Prostate gland (tissue), 2 donors: ENCODE measurements at places on chromosomes 2 and 18. TPM values are rescaled to one million over a fixed set of nuclear protein-coding genes. Genes with fewer than 3 reads are reported as not detected.
A peak's percentile ranks its signal among the peaks of the same experiment; 100 is the strongest.

- DNase-seq, result no peak
Observed at GRCh38 chr2:424306-425171, 136.6 kb upstream of the ALKAL2 start.

DNA sequence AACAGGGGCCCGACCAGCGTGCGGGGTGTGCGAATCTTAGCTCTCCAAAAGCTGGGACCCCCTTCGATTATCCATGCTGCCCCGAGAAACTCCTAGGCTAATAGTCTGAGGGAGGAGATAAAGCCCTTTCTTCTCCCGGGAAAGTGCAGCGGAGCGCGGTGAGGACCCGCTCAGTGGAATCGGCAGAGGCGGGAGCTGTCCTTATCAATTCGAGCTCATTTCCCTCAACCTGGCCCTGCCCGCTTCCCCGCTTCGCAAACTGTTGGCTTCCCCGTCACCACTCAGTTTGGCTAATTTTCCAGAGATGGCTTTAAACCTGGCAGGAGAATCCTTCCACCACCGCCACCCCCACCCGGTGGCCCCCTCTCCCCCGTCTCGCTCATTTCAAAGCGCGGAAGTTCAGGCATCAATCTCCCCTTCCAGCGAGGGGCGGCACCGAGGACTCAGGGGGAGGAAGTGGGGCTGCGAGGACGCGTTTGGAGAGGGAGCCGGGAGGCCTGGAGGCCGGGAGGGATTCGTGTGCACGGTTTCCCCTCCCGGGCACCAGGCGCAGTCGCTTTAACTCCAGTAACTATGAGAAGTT lies 1.6 kb downstream of the KLHL14 start:
- no peak for DNase-seq

DNA sequence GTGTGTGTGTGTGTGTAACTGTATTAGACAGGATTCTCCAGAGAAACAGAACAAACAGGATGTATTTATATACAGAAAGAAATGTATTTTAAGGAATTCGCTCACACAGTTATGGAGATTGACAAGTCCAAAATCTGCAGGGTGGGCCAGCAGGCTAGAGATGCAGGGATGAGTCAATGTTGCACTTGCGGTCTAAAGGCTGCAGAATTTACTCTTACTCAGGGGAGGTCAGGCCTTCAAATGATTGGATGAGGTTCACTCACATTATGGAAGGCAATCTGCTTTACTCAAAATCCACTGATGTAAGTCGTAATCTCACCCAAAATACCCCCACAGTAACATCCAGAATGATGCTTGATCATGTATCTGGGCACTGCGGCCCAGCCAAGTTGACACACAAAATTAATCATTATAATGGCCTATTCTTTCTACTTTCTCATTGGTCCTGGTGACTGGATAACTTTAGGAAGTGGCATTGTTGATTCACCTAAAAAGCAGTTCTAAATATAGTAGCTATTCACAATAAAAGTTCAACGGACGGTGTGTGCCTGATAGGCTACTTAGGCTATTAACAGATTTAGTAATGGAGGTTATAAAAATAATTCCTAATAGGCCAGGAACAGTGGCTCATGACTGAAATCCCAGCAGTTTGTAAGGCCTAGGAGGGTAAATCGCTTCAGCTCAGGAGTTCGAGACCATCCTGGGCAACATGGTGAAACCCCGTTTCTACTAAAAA lies 40.6 kb upstream of the ACYP2 start:
- no peak for DNase-seq

- no peak for DNase-seq
Observed at GRCh38 chr2:236782938-236783337, 213.3 kb downstream of the ACKR3 start.

DNA sequence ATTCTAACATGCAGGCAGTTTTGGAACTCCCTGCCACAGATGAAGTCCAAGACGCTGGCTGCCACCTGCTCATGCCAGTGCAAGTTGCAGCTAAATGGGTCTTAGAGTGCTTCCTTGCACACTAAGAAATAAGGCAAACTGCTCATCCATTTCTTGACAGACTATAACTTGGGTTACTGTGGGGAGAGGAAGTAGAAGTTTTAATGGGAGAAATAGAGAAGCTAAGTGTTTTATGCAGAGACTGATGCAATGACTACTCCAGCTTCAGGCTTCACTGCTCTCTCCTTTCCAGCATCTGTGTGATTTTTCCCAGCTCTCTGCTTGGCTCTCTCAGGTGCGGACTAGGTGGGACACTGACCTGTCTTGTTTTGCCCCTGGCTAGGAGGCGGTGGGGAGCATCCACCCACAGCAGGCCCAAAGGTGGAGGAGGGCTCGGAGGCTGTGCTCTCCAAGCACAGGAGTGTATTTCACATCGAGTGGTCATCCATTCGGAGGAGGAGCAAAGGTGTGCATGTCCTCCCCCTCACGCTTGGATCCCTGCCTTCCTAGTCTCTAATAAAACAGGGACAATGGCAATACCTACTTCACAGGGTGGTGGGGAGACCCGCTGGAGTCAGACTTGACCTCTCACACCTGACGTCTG lies 48.2 kb downstream of the SLC14A2 start:
- no peak for DNase-seq

The SCYGR4 gene
- total RNA-seq, result not detected

GRCh38 chr18:76620321-76621170 lies 125.5 kb upstream of the ZNF516 start:
- DNase-seq, result peak; percentile 42

DNA sequence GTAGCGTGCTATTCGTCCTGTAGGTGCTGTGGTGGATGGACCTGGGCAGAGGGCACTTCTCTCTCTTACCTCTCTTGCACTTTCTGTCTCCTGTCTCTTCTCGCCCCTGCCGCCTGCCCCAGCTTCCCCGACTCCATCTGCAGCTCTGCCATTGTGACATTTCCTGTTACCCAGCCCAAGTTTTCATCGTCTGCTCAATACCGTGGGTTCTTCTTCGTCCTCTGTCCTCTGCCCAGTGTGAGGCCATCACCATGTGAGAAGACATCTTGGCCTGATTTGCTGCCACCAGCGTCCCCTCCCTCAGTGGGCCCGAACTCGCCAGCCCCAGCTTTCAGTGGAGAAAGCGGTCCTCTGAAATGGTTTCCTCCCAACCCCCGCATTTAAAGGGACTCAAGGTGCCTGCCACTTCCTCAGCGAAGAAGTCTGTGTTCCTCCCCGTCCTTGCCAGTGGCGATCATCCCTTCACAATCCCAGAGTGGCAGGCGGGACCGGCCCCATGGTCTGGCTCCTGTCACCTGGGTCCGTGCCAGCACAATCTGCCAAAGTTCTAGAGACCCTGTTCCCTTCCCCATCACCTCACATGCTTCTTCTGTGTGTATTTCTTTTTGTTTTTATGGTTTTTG lies 18.0 kb downstream of the TGOLN2 start:
- DNase-seq, result no peak

The AFF3 gene
- total RNA-seq, result 74.4 TPM

DNA sequence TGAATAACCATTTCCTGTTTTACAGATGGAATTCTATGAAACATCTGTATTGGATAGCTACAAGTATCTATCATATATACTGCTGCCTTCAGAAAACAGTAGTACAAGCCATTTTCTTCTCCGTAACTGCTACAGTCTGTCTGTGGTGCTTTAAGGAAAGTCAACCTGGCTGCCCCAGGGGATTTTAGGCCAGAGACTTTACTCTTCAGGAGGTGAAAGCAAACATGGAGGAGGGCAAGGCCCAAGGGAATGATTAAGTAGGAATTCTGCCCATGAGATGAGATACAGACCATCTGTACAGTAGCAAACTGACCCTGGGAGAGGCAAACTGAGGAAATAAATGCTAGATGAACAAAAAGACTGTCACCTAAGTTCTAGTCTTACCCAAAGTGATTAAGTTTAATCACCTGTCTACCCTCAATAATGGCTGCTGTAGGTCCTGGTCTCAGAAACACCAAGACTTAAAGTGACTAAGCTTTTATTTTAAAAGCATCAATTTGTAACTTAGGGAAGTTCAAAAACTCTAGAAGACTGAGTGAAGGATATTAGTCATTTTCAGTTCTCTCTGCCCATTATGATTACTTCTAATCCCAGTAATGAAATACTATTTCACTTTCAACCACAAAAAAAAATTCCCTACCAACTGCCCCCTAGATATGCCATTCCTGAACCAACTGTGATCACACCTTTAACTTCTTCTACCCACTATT lies 14.8 kb downstream of the MBD2 start:
- no peak for DNase-seq

The TEX44 gene
- 10.6 TPM for total RNA-seq

- DNase-seq, result no peak
Observed at GRCh38 chr2:238127165-238128060, 11.1 kb upstream of the KLHL30 start.

The ANKAR gene
- total RNA-seq, result 10.3 TPM

GRCh38 chr18:79733986-79734770 lies 54.6 kb downstream of the CTDP1 start:
- DNase-seq, result no peak

The TRMT61B gene
- 19.6 TPM for total RNA-seq

The SGPP2 gene
- 3.7 TPM for total RNA-seq

The TRAF3IP1 gene
- total RNA-seq, result 14.4 TPM

- DNase-seq, result no peak
Observed at GRCh38 chr2:85698184-85698879, 4.2 kb downstream of the GNLY start.

The GREB1 gene
- total RNA-seq, result 392 TPM

DNA sequence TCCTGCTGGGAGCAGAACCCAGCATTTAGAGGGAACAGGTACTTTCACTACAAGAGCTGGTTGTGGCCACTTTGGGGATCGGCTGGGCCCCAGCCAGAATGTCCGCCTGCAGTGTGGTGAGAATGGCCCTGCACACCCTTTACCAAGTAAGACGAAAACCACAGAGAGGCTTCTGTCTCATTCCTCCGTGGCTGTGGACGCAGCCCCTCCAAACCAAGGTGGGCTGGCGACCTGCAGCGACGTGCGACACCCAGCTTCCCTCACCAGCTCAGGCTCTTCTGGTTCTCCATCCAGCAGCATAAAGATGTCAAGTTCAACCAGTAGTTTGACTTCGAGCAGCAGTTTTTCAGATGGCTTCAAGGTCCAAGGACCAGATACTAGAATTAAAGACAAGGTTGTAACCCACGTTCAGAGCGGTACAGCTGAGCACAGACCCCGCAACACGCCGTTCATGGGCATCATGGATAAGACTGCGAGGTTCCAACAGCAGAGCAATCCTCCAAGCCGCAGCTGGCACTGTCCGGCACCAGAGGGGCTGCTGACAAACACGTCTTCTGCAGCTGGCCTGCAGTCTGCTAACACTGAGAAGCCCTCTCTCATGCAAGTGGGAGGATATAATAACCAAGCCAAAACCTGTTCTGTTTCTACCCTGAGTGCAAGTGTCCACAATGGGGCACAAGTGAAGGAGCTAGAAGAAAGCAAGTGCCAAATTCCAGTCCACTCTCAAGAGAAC lies 56.2 kb downstream of the WDSUB1 start:
- no peak for DNase-seq

DNA sequence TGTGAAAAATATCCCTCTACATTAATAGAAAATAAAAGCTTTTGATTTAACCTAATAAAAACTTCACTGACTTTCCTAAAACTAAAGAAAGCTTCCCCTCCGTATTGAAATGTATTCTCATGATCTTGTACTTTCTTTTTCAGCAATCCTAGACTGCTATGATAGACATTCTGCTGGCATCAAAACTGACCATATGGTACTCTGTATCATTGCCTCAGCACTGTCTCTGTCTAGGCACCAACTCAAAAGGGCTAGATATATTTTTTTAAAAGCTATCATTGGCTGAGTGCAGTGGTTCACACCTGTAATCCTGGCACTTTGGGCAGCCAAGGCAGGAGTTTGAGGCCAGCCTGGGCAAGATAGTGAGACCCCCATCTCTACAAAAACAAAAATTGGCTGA lies 32.9 kb downstream of the CDKL4 start:
- no peak for DNase-seq

The TSPYL6 gene
- 16.8 TPM for total RNA-seq

DNA sequence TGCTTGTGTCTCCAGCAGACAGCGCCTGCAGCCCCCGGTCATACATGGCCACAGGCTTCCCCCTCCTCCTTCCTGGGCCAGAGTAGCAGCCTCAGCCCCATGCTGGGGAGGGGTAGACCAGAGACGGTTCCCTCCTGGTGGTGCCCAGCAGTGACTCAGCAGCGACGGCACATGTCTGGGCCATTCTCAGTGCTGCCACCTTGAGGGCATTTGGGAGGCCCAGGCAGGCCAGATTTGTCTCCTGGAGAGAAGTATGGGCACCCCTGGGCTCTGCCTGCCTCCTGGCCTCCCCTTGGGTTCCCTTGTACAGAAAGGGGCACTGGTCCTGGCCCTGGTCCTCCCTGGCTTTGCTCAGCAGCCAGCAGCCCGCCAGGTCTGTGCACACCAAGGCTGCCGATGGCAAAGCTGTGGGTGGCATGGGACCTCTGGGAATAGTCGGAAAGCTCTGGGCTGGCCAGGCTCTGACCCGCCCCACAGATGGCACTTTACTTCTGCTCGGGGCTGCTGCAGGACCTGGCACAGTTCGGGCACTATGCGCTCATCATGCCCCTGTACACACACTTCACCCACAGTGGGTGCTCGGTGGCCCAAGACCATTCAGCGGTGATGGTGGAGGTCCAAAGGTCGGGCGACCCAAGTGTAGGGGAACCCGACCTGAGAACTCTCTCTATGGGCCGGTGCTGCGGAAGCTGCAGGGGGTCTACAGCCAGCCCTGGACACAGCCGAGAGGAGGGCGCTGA lies 11.4 kb upstream of the ALPI start:
- no peak for DNase-seq

The FSIP2 gene
- total RNA-seq, result 0.91 TPM

DNA sequence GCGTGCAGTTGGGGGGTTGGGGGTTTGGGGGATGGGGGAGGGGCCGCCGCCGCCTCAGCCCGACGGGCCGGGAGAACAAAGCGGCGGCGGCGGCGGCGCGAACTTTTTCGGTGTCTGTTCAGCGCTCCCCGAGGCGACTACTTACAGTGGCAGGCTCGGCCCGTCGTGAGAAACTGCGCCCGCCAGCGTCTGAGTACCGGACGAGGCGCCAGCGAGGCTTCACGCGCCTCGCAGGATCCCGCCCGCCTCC lies 172 bp downstream of the PRKD3 start:
- DNase-seq, result peak; percentile 75

The CAVIN2 gene
- 24.8 TPM for total RNA-seq

The CTAGE1 gene
- not detected for total RNA-seq

- DNase-seq, result no peak
Observed at GRCh38 chr2:128617029-128617590, 298.4 kb upstream of the HS6ST1 start.
